ENCODE measurements at places on chromosomes 13 and 19. TPM values are rescaled to one million over a fixed set of nuclear protein-coding genes. Genes with fewer than 3 reads are reported as not detected.

The ZNF132 gene
- 8.3 TPM for total RNA-seq

The URAD gene
- total RNA-seq = not detected

The OVOL3 gene
- total RNA-seq = not detected

The CEACAM16 gene
- total RNA-seq = not detected

The C19orf73 gene
- total RNA-seq = 0.70 TPM

The PDE4C gene
- total RNA-seq = 2.1 TPM

The FGF9 gene
- total RNA-seq = 0.47 TPM

The LRP3 gene
- total RNA-seq = 35.6 TPM

The ZFR2 gene
- total RNA-seq = not detected

The FAM216B gene
- total RNA-seq = not detected

The DPF1 gene
- total RNA-seq = not detected

The RFC3 gene
- 1.1 TPM for total RNA-seq

The IQCN gene
- total RNA-seq = 0.23 TPM

The FLT3 gene
- total RNA-seq = not detected

The ZNF20 gene
- 4.5 TPM for total RNA-seq
